T-helper 2 cell (primary cell): ENCODE measurements at places on chromosomes 16 and 17.

- DNase-seq = no peak
These were observed 1.6 kb upstream of the PKMYT1 start for GRCh38 chr16:2981899-2982250.

GRCh38 chr16:50762241-50762640 lies 20.4 kb downstream of the CYLD start:
- DNase-seq = no peak

DNA sequence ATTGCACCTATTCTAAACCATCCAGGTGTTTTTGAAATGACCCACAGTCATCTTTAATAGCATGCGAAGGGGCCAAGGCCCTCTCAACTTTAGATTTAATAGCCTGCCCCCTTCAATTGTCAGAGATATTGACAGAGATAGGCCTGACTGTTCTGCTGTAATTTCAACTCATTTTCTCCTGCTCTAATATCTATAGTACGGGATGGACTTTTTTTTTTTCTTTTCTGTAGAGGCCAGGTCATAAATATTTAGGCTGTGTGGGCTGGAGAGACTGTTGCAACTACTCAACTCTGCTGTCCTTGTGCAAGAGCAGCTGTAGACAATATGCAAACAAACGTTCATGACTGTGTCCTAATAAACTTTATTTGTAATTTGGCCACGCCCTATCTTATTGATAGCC lies 24.7 kb upstream of the KRT20 start:
- DNase-seq = no peak

DNA sequence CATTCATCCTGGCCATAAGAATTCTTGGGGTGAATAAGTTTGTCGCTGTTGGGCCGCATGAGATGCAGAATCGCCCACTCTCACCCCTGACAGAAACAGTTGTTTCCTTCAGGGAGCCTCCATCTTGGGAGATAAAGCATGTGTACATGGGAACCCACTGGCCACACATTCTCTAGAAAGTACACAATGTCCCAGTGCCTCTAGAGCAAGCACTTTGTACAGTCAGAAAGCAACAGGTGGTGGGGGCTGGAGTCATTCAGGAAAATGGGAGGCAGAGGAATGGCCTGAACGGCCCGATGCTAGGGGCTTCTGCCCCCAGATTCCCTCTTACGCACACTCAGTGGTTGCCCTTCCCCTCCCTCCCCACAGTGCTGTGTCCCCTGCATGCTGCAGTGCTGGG lies 16.1 kb downstream of the ACE start:
- DNase-seq = no peak

DNA sequence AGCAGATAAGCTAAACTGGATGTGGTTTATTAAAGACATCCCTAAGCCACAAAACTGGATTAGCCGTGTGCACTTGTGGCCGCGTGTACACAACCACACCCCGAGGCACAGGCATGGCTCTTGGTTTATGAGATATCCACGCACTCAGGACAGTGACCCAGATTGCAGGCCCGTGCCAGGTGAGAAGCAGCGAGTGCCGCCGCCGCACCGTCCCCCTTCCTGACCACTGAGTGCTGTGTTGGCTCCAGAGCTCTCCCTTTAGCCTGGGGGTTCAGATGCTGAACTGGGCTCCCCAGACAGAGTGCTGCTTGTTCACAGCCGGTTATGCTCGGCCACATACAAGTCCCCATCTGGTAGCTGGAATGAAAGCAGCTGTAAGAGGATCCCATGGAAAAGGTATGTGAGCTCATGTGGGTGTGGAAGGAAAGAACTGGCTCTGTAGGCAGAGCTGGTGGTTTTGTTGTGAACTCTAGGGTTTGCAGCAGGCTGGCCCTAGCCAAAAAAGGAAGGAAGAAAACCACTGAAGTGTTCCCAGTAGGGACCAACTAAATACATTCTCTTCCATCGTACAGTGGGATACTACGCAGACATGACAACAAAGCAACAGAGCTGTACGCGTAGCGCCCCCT lies 29.5 kb downstream of the KNOP1 start:
- DNase-seq = no peak

GRCh38 chr16:73172973-73173709 lies 125.2 kb upstream of the ZFHX3 start:
- DNase-seq = no peak

DNA sequence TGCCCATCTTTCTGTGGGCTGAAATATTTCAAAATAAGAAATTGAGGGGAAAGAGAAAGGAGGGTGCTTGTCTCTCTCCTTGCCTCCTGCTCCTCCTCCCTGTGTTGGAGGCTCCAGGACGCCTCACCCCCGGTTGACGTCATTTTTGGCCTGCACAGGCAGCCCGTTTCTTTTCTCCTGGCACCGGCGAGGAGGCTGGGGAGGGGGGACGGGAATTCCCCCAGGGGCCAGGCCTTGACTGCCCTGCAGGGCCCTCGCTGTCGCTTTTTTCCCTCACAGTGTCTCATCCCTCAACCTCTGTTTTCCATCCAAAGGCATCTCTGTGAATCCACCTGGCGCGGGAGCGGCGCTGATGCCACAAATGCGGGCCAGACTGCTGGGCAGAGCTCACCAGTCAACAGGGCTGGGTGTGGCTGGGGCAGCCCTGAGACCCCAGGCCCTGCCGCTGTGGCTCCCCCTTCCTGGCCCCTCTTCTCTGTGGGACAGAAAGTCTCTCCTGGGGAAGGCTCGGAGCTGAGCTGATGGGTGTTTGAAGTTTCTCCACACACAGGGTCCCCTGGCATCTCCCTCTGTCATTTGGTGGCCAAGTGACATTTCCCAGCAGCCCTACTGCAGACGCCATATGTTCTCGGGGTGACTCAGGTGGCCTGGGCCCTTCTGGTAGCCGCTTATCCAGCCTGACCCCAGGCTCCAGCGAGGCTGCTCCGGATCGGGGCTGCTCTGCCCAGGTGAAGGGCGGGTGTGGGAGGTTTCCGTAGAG lies 16.0 kb downstream of the CENPX start:
- no peak for DNase-seq

- DNase-seq = peak; percentile 45
These were observed 1.2 kb upstream of the SPAG9 start for GRCh38 chr17:51121620-51122472.

- DNase-seq = no peak
These were observed 113.2 kb upstream of the SDK2 start for GRCh38 chr17:73757420-73757819.

GRCh38 chr17:4782652-4783051 lies 3.5 kb downstream of the VMO1 start:
- no peak for DNase-seq

DNA sequence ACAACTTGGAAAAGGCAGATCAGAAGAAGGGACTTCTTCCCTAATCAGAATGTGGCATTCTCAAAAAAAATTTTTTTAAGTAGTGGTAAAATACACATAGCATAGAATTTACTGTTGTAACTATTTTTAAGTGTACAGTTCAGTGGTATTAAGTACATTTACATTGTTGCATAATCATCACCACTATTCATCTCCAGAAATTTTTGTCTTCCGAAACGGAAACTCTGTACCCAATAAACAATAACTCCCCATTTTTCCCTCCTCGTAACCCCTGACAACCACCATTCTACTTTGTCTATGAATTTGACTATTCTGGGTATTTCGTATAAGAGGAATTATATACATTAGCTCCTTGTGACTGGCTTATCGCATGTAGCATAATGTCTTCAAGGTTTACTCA lies 18.9 kb downstream of the METTL9 start:
- no peak for DNase-seq

DNA sequence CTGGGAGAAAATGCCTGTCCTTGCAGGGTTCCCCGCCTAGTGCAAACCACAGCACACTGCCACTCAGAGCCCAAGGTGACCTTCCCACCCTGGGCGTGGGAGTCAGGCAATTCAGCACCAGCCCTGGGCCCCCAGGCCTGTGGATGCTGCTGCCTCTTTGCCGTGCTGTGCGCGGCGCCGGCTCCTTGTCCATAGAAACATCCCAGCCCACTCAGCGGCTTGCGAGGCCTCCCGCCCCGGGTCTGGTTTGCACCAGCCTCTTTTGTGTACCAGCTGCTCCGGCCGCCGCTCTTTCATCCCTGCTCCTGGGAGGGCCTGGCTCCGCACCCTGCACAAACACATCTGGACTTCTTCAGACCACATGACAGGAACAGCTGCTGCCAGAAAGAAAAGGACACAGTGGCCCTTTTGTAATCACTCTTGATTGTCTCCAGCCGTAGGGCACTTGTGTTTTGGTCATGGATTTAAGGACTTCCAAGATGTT lies 75.4 kb upstream of the SDK2 start:
- no peak for DNase-seq

DNA sequence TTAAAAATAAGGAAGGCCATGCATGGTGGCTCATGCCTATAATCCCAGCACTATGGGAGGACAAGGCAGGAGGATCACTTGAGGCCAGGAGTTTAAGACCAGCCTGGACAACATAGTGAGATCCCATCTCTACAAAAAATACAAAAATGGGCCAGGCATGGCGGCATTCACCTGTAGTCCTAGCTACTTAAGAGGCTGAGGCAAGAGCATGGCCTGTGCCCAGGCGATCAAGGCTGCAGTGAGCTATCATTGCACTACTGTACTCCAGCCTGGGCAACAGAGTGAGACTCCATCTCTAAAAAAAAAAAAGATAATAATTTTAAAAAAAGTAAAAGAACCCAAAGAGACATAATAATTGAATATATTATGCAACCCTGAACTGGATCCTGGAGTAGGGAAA lies 83.6 kb upstream of the ZNF423 start:
- no peak for DNase-seq

DNA sequence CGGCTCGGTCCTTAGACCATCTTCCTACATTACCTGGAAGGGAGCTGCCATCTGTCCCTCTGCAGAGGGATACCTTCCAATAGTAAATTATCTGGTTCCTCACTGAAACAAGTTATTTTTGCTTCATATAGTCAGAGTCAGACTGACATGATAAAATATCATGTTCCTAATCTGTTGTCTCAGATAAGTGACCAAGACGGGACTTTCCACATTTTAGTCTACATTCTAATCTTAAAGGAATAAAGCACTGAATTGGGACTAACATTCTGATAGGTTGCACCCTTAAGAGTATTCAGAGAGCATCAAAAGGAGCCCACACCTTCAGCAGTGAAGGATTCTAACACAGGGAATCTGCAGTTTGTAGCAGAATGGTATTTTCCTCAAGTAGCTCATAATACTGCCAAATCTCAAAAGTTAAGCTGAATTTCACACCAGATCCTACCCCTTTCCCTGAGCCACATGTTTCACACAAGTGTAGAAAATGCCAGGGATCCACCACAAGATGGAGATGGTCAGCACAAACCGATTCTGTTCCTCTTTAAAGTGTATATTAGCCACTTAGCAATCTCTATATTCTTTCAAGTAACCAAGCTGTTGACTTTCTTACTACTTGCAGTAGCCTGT lies 13.4 kb downstream of the GINS2 start:
- no peak for DNase-seq

- no peak for DNase-seq
These were observed 2.3 kb upstream of the XAF1 start for GRCh38 chr17:6753546-6753945.

- DNase-seq = no peak
These were observed 2.6 kb downstream of the WNT9B start for GRCh38 chr17:46853896-46854444.

DNA sequence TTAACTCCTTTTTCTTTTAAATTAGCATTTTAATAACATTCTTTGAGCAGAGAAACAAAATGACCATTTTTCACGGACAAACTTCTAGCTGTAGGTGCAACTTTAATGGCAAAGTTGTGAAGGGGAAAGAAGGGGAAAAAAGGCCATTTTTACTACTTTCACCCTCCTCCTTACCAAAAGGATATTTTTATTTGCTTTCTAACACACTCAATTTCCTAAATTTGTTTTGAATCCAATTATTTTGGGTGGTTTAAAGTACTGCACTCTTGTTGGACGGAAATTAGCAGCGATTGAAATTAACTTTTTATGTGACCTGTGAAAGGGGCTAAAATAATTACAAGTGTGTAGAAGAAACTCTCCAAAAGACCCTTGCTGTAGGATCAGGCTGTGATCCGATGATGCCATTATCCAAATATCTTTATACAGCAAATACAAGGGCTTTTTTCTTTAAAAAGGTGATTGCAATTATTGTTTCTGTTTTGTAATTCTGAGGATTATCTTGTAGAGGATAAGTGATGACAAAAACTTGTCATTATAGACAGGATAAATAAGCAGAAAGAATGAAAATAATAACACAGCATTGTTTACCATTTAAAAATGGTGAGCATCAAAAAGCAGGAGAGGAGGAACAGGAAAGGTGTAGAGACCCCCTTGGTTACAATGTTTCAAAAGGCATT lies 42.4 kb downstream of the SNX11 start:
- DNase-seq = no peak

- DNase-seq = no peak
These were observed 148.2 kb upstream of the GOT2 start for GRCh38 chr16:58882292-58882691.

GRCh38 chr17:79331492-79331891 lies 256.9 kb downstream of the ENGASE start:
- no peak for DNase-seq

GRCh38 chr16:13997933-13998332 lies 73.2 kb upstream of the MRTFB start:
- peak; percentile 72 for DNase-seq

DNA sequence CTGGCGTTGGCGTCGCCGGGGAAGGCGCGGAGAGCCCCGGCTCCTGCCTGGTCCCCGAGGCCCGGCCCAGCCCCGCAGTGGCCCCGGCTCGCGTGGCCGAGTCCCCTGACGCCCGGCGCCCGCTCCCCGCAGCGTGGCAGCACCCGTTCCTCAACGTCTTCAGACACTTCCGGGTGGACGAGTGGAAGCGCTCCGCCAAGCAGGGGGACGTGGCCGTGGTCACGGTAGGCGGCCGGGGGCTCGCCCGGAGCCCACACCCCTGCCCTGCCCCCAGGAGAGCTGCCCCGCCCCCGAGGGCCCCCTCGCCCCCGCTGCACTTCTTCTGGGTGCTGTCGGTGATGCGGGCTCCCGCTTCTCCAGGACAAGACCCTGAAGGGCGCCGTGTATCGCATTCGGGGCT lies 466 bp downstream of the WDR90 start:
- peak; percentile 22 for DNase-seq

GRCh38 chr17:56441308-56441707 lies 152.2 kb upstream of the NOG start:
- DNase-seq = no peak

DNA sequence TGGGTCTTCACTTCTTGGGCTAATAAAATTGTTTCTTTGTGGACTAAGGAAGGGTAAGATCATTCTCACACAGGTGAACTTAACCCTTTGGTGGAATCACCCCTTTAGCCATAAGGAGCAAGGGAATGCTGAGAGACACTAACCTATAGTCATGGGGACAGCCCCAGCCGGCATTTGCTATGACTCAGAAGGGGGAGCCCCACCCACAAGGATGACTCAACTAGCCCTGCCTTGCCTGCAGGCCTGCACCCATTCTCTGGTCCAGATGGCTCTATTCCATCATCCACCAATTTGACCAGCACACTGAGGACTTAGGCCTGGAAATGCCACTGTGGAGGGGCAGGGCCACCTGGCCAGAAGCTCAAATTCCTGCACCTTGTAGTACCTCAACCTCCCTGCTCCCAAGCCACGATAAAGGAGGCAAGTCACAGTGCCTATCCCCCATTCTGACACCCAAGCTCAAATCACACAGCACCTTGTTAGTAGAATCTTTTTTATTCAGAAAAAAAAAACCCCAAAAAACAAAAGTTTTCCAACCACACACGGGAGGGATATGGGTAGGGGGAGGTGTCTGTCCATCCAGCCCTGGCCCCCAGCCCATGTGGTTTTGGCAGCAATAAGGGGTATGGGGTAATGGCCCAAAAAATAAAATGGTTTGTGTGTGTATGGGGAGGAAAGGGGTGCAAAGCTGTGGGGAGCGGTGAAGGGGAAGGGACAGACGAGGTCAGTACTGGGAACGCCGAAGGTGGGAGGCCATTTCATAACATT lies 3.0 kb downstream of the PFN1 start:
- DNase-seq = no peak

GRCh38 chr17:28953444-28954118 lies 2.3 kb upstream of the PHF12 start:
- DNase-seq = no peak
